G401 (cell line): ENCODE measurements at places on chromosomes 16 and 17.
A peak's percentile ranks its signal among the peaks of the same experiment; 100 is the strongest.

DNA sequence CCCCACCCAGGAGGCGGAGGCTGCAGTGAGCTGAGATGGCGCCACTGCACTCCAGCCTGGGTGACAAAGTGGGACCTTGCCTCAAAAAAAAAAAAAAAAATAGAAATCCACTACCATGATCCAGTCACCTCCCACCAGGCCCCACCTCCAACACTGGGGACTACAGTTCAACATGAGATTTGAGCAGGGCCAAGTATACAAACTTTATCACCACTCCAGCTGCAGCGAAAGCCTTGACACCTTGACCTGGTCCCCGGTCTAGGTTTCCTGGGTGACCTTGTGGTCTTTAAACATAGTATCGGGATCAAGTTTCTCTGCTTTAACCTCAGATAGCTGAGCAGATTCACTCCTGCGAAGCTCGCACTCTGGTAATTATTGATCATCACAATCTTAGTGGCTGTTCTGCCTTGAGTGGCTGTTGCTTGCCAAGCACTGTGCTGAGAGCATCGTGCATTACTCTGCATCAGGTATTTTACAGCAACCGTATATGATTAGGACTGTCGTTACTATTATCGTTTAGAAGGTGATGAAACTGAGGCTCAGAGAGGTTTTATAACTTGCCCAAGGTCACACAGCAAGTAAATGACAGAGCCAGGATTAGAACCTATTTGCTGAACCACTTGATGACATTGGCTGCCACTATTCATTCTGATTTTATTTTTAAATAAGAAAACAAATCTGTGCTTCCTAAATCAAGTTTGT lies 50.3 kb upstream of the MEAK7 start:
- no peak for DNase-seq

- no peak for DNase-seq
These were observed 202.8 kb upstream of the FOXF1 start for GRCh38 chr16:86307514-86307903.

- DNase-seq = no peak
These were observed 9.3 kb downstream of the YWHAE start for GRCh38 chr17:1390432-1391367.

DNA sequence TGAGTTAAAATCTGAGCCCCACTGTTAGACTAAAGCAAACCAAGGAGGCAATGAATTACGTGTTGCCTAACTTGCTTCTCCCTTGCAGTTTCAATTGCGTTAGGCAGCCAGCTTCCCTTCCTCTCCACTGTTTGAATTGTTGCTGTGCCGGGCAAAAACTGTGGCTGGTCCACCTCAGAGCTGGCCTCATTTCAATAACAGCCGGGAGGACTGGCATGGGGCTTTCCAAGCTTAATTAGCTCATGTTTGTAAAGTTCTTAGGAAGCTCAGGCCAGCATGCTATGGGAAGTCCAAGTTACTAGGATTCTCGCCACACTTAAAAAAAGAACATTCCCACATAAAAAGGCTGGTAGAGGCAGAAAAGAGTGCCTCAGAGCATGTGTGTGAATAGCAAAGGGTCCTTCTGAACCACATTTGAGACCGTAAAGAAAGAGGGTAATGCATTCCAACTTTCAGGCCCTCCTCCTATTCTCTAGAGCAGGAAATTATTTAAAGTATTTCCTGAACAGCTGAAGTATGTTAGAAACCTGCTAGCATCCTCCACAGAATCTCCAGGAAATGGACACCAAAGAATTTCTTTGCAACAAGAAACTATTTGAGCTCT lies 79.0 kb upstream of the SMURF2 start:
- peak; percentile 26 for DNase-seq

- DNase-seq = no peak
These were observed 5.4 kb downstream of the EPN3 start for GRCh38 chr17:50537721-50538548.

- DNase-seq = no peak
These were observed 145.6 kb upstream of the RCVRN start for GRCh38 chr17:10050597-10051101.

- DNase-seq = no peak
These were observed 216.2 kb downstream of the HS3ST3A1 start for GRCh38 chr17:13385481-13385911.

DNA sequence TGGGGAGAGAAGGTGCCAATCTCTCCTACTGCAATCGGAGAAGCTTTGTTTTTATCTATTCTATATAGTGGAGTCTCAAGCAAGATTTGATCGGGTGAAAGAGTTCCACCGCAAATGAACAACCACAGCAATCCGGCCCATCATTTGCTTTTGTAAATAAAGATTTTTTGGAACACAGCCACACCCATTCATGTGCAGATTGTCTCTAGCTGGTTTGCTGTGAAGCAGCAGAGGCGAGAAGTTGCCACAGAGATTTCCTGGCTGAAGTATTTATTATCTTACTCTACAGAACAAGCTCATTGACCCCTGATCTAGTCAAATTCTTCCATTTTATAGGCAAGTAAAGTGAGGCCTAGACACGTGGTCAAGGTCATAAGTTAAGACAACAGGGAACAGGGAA lies 195.5 kb upstream of the TNRC6C start:
- no peak for DNase-seq

DNA sequence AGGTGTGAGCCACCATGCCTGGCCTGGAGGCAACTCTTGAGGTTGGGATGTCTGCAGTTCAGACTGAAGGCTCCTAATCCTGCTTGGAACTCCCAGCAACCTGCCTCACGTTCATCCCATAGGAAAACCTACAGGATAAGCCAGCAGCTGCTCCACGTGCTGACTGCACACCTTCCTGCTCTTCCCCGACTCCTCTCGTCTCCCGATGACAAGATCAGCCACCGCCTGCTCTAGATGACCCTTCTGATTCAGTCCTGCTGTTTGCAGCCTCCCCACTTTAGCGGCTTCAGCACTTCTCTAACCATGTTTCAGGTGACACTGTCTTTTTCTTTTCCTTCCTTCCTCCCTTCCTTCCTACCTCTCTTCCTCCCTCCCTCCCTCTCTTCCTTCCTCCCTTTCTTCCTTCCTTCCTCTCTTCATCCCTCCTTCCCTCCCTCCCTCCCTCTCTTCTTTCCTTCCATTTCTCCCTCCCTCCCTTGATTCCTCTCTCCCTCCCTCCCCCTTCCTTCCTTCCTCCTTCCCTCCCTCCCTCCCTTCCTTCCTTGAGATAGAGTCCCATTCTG lies 61.8 kb downstream of the EMP2 start:
- DNase-seq = no peak

- DNase-seq = no peak
These were observed 138.3 kb downstream of the SHCBP1 start for GRCh38 chr16:46482895-46483294.

DNA sequence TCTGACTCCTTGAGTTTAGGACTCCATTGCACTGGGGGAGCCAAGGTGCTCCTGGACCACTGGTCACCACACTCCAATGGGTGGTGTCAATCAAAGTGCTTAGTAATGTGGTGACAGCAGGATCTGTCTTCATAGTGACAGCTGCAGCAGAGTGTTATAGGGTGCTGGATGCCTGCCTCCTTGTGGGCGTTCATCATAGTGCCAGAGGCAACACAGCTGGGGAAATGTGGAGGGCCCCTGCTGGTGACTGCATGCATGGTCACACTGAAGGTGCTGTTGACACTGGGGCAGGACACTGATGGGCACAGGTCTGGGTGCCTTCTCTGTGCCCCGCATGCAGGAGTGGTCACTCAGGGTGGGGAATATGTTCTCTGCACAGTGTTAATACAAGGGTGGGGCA lies 177.5 kb upstream of the CDH8 start:
- no peak for DNase-seq

GRCh38 chr17:43094129-43094835 lies 30.9 kb downstream of the BRCA1 start:
- peak; percentile 25 for DNase-seq

- peak; percentile 87 for DNase-seq
These were observed 37.6 kb downstream of the ARHGAP27 start for GRCh38 chr17:45394913-45395568.

DNA sequence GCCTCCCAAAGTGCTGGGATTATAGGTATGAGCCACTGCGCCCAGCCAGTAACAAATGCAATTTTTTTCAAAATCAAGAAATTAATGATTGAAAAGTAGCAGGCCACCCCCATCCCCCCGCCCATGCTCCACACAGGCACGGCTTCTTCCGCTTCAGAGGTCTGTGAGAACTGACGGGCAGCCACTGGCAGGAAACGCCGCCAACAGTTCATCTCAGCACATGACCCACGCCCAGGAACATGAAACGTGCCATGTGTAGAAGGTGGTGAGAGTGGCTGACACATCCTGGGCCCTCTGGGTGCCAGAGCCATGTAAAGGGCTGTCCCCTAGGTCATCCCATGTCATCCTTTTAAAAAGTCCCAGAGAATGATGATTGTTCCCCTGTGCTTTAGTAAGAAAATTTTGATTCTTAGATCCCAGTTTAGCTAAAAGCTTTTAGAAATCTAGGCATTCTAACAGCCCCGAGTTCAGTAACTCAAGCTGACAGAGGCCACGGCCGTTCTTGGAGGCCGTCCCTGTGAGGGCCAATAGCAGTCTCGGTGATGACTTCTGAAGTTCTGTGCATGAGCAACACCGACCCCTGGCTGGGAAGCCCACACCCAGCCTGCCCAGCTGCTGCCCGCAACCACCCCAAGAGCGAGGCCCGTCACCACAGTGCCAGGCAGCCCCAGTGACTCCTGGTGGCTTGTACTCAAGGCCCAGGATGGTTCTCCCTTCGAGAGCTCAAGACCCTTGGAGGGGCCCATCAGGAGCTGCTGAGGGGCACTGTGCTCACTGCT lies 52.1 kb downstream of the KLHDC4 start:
- no peak for DNase-seq

GRCh38 chr17:42779936-42780850 lies at the start of gene WNK4:
WNK4 (plus strand) TSS chr17:42780610; CDS start chr17:42780699, 89 bp downstream.
- no peak for DNase-seq

- no peak for DNase-seq
These were observed 31.3 kb upstream of the KRT17 start for GRCh38 chr17:41655611-41656111.

GRCh38 chr16:162271-162991 lies 3.3 kb upstream of the HBM start:
- DNase-seq = no peak

- DNase-seq = no peak
These were observed 145.7 kb downstream of the PRKCA start for GRCh38 chr17:66448026-66448639.

- DNase-seq = no peak
These were observed 941.5 kb downstream of the CDH11 start for GRCh38 chr16:64180136-64180900.

DNA sequence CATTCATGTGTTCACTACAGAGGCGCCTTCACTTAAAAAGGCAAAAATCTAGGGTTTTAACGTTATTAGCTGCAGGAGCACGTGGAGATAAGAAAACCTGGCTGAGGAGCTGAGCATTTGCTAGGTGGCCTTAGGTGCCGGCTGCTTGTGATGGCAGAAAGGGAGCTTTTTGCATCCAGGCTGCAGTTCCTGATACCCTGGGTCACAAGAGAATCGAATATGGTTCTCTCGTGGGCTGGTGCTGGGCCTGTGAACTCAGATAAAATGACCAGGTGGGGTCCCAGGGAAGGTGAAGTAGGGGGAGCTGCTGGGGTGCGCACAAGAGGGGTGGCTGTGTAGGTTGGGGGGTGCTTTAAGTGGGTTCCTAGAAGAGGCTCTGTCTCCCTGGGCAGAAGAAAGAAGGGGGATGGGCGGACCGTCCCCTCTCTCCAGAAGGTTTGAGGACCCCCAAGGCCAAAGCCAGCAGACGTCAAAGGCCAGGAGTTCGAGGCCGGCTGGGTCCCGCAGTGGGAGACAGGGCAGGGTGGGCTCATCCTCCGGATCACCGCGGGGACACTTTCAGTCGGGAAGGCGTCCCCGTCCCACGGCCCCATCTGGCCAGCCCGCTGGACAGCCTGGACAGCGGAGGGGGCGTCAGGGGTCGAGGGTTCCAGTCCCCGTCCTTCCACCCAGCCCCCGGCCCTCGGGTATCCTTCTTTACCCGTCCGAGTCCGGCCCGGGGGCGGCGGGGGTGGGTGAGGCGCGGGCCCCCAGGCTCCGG lies 740 bp upstream of the CMIP start:
- DNase-seq = peak; percentile 49

DNA sequence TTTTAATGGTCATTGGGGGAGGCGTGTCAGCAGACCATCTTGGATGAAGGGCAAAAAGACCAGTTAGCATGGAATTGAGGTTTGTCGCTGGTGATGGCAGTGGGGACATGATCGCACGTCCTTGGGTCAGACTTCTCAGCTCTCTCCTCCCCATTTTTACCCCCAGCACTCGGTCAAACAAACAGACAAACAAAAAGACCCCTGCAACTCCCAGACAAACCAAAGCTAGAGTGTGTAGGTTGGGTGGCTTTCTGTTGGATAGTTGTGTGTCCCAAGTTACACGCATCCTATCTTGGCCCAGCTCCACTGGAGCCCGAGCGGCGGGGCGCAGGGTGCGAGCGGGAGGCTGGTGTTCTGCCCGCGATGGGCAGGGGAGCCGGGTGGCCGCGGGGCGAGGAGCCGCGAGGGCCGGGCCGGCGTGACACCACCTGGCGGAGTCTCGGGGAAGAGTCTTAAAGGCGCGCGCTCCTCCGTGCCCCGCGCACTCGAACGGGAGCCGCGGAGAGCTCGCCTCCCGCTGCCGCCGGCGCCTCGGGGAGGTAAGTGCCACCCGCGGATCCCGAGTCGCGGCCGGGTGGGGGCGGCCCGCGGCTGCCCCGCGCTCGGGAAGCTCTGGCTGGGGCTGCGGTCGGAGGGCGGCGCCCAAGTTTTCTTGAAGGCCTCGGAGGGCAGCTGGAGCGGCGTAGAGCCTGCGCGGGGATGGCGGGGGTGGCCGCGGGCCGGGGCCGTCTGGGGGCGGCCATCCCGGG lies 18.5 kb upstream of the NTN1 start:
- no peak for DNase-seq

GRCh38 chr17:8904201-8904600 lies 36.7 kb upstream of the PIK3R6 start:
- DNase-seq = no peak

GRCh38 chr17:10099051-10099571 lies 99.3 kb downstream of the GAS7 start:
- DNase-seq = no peak

- DNase-seq = no peak
These were observed at the start of gene HIGD1B for GRCh38 chr17:44847586-44847985. HIGD1B (plus strand) TSS chr17:44847883; CDS start chr17:44848153, 270 bp downstream.

- no peak for DNase-seq
These were observed 2.6 kb downstream of the TK2 start for GRCh38 chr16:66547101-66547989.

GRCh38 chr16:51807551-51807950 lies 656.5 kb upstream of the SALL1 start:
- no peak for DNase-seq

GRCh38 chr16:2009164-2009711 lies 383 bp downstream of the ZNF598 start:
- no peak for DNase-seq

DNA sequence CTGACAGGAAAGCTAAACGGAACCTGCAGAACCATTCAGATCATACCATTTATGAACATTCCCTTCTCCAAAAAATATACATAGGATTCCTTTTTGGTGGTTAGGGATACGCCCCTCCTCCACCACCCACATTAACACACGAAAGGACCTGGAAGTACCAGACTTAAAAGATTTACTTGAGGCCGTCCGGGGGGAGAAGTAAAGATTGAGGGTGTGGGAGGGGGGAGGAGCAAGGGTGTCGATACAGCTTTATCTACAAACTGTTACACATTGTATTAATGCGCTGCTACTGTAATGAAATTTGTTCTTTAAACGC lies 537 bp downstream of the PALB2 start:
- no peak for DNase-seq
